ENCODE measurements at places on chromosomes 11 and 22.

GRCh38 chr11:5366856-5367255 lies 15.5 kb downstream of the OR51B6 start:
- no peak for DNase-seq

GRCh38 chr11:7675631-7676030 lies 2.3 kb upstream of the CYB5R2 start:
- DNase-seq, result no peak

GRCh38 chr11:72738199-72739141 lies 13.7 kb downstream of the ARAP1 start:
- no peak for DNase-seq

DNA sequence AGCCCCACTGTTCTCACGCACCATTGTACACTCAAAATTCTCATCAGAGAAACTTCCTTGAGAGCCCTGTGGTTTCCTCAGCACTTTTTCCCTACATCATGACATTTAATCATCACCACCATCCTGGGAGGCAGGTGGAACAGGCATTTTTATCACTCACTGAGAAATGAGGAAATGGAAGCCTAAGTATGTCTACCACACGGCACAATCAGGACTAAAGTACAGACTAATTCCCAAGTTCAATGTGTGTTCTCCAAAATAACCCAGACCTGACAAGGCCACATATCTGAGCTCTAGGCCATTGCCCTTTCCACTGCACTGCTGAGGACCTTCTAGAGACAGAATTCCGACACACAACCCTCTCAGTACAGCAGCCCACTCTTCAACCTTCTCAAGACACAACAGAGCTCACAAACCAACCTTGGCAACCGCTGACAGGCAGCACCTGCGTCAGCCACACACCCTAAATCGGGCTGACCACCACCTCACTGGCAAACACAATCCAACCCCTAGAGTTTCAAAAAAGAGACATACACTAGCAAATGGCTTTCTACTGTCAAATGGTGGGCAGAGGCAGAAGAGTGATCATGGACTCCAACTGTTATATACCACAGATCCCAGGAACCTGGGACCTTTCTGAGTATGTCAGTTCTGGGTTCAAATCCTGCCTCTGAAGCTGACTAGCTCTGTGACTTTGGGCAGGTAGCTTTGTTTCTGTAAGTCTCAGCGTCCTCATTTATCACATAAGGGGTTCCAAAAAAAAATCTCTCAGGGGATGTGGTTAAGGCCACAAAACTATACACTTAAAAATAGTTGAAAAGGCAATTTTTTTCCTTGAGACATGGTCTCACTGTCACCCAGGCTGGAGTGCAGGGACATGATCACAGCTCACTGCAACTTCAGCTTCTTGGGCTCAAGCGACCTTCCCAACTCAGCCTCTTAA lies 16.3 kb downstream of the SMCO4 start:
- no peak for DNase-seq

Measured in stimulated activated CD8-positive, alpha-beta memory T cell treated with anti-CD3 and anti-CD28 coated beads, Interleukin-2, amount 100 ng/mL, for 48 hours (primary cell).